Neural cell (in vitro differentiated cells): ENCODE measurements at places on chromosomes 2 and 18. TPM values are rescaled to one million over a fixed set of nuclear protein-coding genes. Genes with fewer than 3 reads are reported as not detected.

The CRYGD gene
- polyA plus RNA-seq: not detected in 2 replicates

The COL6A3 gene
- polyA plus RNA-seq: 0.05 and 0.06 TPM in 2 replicates

The ZNF532 gene
- 119 and 132 TPM in 2 replicates for polyA plus RNA-seq

The RAB6C gene
- polyA plus RNA-seq: 0.18 and 0.52 TPM in 2 replicates

The VWA3B gene
- not detected in 2 replicates for polyA plus RNA-seq

The RPL31 gene
- polyA plus RNA-seq: 1,321 and 1,555 TPM in 2 replicates

The SERPINB7 gene
- polyA plus RNA-seq: not detected in 2 replicates

The IL1RL2 gene
- polyA plus RNA-seq: not detected in 2 replicates

The SP140 gene
- 0.38 and 0.74 TPM in 2 replicates for polyA plus RNA-seq

The TNP1 gene
- polyA plus RNA-seq: not detected in 2 replicates

The M1AP gene
- not detected in 2 replicates for polyA plus RNA-seq

The HOXD12 gene
- polyA plus RNA-seq: not detected in 2 replicates

The TMEM17 gene
- 7.1 and 8.6 TPM in 2 replicates for polyA plus RNA-seq

The ERBB4 gene
- polyA plus RNA-seq: 0.69 and 0.88 TPM in 2 replicates

The DCC gene
- 37.4 and 40.7 TPM in 2 replicates for polyA plus RNA-seq

The KIAA2012 gene
- polyA plus RNA-seq: not detected in 2 replicates

The CXCR4 gene
- 0.50 and 1.6 TPM in 2 replicates for polyA plus RNA-seq

The PPP1R1C gene
- polyA plus RNA-seq: not detected in 2 replicates

The MREG gene
- 5.8 and 9.1 TPM in 2 replicates for polyA plus RNA-seq

The CRYGC gene
- not detected in 2 replicates for polyA plus RNA-seq

The RAB6D gene
- polyA plus RNA-seq: 0.63 and 0.68 TPM in 2 replicates

The PARD3B gene
- 0.36 and 0.54 TPM in 2 replicates for polyA plus RNA-seq

The ITGB6 gene
- 6.1 and 8.3 TPM in 2 replicates for polyA plus RNA-seq

The ASPRV1 gene
- 6.3 and 7.7 TPM in 2 replicates for polyA plus RNA-seq

The YPEL5 gene
- 111 and 130 TPM in 2 replicates for polyA plus RNA-seq

The EMILIN2 gene
- 0.12 TPM in 1 of 2 replicates, not detected in the other for polyA plus RNA-seq

The TRABD2A gene
- 0.17 and 2.7 TPM in 2 replicates for polyA plus RNA-seq

The NTSR2 gene
- polyA plus RNA-seq: not detected in 2 replicates
